ENCODE measurements at places on chromosomes 7 and 10. TPM values are rescaled to one million over a fixed set of nuclear protein-coding genes. Genes with fewer than 3 reads are reported as not detected.

DNA sequence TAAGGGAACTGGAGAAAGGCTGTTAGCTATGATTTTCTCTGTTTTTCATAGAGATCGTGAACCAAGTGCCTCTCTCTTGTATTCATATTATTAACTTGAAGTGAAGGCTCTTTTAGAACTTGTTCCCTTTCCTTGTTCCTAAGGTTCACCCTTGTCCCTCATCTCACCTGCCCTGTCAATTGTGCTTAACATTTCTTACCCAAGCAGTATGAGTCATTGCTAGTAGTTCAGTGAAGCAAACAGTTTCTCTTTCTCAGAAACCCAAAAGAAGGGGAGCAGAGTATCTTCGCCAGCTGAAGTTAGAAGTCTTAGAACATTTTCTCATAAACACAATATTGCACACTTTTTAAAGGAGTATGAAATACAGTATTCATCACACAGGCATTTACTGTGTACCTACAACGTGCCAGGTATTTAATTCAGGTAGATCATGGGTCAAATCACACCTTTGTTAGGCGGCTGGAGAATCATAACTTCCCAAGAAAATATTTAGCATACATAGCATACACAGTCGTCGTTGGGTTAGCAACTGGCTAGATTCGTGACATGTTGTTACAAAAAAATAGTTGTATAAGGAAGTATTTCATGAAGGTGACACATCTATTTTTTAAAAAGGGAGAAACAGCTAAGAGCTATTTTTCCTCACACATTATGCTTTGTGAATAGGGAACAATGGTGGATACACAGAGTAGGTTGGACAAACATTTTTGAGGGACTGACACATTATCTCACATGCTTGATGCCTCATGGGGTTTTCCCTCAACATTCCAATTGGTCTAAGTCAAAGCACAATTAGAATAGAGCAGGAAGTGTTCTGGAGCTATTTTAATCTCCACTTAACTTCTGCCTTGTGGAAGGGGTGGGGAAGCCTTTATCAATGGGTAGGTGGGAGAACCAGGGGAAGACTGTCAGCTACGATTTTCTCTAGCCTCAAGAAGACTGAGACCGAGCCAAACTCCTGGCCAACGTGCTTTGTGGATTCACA is 13.2 kb downstream of the HDAC9 start:
- DNase-seq: no peak

DNA sequence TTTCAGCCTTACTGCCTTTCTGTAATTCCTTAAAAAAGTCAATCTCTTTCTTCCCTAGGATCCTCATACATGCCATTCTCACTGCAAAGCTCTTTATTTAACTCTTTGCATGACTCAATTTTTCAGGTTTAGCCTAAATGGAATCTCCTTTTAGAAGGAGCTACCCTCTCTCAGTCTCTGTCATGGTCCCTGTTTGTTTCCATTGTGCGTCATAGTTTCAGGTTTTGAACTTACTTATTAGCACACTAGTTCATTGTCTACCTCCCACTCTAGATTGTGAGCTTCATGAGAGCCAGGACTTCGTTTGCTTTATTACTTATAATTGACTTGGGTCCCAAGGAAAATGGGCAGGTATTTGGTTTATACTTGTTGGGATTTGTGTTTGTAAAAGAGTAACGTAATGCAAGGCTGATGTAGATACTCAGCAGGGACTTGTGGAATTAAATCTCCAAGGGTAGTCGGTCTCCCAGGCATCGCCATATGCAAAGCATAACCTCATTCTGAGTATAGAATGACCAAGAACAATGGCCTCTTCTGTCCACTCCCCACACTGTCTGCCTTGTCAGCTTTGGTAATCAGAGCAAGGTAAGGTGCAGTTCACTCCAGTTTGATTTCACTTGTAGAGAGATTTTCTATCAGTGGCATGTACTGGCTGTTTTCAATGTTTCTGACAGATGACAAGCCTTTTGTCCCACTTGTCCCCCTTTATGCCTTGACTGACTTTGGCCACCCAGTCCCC is 252.0 kb downstream of the SORCS3 start:
- DNase-seq: no peak

- DNase-seq: no peak
Observed at GRCh38 chr7:11710377-11710776, 121.6 kb downstream of the THSD7A start.

DNA sequence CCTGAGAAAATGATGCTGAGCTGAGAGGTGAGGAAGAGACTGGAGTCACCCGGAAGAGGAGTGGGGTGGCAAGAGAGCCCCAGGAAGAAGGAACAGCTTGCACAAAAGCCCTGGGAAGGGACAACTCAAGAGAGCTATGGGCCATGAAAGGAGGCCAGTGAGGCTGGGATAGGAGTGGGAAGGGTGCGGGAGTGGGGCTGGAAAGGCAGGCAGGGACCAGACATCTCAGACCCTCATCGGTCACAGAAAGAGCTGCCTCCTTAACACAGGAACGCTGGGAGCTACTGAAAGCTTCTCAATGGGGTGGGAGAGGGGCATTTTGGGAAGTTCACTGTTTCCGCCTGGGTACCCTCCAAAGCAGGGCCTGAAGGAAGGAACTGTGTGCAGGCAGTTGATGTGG is 122.0 kb upstream of the UNC5B start:
- DNase-seq: no peak

DNA sequence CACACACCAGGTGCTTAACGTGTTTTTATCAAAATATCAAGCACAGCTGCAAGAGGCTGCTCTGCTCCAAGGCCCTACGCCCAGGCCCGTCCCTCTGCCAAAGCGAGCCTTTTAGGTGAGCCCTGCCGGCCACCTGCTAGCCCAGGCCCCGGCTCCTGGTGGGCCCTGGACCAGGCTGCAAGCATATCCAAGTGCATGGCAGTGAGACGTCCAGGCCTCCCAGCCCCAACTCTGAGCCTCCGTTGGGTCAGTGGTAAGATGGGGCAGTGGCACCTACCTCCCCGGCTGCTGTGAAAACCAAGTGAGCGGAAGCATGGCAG is 136.2 kb downstream of the LHPP start:
- DNase-seq: no peak

GRCh38 chr10:124671486-124672075 is 72.6 kb downstream of the FAM53B start:
- DNase-seq: no peak

- DNase-seq: no peak
Observed at GRCh38 chr7:78301407-78301806, 502.8 kb downstream of the PHTF2 start.

DNA sequence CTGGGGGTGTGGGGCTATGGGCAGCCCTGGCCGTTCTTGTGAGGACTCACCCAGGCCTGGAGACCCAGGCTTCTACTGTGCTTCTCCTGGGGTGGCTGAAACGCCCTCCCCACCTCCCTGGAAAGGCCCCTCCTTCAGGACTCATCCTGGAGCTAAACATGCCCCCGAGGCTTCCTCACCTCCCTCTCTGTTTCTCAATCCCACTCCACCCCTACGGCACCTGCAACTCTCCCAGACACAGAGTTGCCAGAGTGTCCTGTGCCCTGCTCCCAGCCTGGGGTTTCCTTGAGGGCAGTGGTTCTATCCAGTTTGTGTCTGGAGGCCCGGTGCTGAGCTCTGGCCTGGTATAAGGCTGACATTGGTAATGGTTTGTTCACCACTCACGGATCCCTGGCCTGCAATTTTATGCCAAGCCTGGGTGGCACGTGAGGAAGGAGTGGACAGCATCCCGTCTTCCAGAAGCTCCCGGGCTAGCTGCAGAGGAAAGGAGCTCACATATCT is 68.0 kb downstream of the GRID1 start:
- no peak for DNase-seq

DNA sequence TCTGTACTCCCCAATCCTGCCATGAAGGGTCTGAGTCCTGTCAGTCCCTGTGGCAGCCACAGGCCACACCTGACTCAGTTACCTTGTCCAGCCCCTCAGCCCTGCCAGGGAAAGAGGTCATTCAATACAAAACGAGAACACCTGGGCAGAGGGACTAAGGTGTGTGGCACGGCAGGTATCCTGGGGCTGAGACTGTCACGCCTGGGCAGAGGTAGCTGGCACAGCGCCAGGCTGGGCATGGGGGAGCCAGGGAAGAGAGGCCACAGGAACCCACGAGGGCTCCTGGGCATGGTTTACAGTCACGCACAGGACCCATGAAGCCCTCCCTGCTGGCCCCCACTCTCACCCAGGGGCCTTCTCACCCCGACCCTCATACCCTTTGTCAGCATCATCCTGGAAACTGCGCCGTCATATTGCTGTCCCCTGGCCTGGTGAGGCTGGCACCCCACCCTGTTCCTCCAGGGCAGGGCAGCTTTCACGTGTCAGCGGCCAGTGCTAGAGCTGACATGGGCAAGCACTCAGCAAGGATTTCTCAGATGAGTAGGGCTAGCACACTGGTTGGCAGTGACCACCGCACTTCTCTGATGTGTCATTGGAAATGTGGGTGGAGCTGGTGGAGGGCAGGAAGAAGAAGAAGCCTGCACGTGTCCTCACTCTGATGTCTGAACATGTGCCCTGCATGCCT is 42.7 kb downstream of the LRRC18 start:
- DNase-seq: no peak

DNA sequence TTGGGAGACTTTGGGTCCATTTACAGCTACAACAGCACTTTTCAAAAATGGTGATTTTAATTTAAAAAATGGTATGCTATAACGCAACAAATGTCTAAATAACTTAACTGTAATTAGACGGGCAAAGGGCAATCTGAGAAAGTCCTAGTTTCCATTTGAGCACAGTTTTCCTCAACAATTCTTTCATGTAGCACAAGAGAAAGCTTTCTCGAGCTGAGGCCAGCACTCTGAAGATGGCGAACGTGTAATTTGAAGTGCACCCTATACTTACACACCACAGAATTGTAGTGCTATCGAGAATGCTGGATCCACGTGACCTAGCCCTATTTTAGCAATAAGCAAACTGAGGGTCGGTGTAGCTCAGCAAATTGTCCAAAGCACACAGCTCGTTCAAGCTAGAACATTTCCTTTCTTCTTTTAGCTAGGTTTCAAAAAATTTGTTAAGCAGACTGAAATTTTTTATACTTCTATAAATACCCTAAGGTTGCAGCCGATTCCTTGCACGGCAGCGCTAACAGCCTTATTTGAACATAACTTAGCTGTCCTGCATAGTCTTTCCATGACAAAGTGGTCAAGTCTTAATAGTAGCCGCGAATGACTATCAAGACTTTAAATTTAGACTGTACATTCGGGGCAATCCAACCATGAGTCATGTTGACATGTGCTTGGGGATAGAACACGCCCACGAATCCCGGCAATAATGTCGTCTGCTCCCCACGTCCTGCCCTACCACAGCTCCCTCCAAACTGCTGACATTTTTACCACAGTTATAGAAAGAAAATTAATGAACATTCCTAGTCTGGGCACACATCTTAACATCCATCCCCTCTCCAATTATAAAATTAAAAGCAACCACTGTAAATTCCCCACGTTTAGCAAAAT is 10.0 kb downstream of the KLF6 start:
- DNase-seq: no peak

DNA sequence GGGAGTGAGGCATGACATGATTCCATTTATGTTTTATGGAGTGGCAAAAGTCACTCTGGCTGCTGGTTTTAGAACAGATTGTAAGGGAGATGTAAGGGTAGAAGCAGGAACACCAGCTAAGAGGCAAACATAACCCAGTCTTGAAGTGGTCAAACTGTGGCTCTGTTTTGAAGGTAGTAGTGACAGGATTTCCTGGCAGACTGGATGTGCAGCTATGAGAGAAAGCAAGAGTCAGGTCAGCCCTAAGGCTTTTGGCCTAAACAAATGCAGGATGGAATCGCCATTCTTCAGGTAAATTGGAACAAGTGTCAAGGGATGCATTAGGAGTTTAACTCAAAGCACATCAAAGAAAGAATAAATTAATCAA is 175.3 kb upstream of the AGR3 start:
- DNase-seq: no peak

DNA sequence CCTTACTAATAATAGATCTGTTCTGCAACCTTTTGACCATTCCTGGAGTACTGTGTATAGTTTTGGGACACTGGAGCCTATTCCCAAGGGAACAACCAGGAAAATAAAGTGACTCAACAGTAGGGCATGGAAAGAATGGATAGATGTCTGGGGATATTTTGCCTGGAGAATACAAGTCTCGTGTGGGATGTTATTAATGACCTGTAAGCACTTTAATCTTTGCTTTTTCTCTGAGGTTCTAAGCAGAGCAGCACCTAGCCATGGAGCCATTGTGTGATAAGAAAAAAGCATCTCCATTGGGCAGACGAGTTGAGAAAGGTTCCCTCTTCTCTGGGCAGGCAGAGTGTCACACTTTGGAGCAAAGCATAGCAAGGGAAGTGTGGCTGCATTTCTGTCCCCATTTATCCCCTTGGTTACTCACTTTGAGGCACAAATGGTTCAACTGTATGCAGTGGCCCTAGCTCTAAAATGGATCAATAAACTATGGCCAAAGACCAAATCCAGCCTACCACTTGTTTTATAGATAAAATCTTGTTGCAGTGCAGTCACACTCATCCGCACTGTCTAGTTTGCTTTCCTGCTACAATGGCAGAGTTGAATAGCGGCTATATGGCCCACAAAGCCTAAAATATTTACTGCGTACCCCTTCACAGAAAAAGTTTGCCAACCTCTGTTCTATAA is 21.0 kb upstream of the CCDC71L start:
- no peak for DNase-seq

GRCh38 chr10:131041441-131041840 is 270.1 kb downstream of the TCERG1L start:
- DNase-seq: no peak

GRCh38 chr10:23148214-23148613 is 43.9 kb upstream of the PTF1A start:
- DNase-seq: no peak

DNA sequence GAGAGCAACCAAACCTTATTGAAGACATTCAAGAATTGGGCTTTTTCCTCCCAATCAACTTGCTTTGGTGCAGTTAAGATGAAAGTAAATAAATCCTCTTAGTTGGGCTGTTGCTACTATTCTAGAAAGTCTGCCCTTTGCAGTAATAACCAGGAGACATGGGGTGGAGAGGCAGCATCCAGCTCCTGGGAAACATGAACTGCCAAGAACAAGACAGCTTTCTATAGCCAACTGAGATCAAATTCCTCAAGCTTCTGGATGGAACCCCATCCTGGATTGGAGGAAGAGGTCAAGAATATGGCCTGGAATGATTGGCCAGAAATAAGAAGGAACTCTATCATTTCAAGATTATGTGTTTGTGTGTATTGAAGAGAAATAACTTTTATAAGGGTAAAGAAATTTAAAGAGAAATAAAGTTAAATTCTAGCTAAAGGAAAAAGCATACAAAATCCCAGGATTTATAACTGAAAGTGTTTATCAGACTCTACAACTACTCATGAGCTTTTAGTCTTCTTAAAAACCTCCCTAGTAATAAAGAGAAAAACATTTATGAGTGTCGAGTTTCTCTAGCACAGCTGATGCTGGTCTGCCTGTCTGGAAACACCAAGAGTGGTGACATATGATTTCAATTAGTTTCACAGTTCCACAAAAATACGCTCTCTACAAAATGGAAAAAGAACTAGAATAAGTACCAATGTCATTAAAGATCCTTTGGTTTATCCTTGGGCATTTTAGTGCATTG is 70.1 kb upstream of the COL1A2 start:
- no peak for DNase-seq

Gene RP9
- total RNA-seq: 23.6 TPM

Gene C7orf57
- total RNA-seq: 1.1 TPM
